ENCODE measurements at places on chromosomes 7 and 10.

DNA sequence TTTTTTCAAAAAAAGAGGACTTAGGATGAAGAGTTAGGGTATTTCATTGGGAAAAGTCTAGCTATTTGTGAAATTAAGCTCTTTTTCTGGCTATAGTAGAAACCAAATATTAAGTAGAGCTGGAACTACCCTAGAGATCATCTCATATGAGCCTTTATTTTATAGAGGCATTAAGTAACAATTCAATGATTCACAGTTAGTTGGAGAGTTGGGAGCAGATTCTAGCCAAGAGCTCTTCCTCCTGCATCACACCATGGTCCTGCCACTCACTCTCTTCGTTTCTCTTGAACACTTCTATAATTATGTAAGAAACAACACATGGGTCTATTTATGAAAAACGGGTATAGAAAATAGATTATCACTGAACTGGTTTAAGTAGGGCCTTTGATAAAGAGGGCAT, 76.1 kb upstream of the ANK3 start:
- no peak for DNase-seq

GRCh38 chr10:72267381-72267780, 6.3 kb upstream of the DDIT4 start:
- DNase-seq, result no peak

DNA sequence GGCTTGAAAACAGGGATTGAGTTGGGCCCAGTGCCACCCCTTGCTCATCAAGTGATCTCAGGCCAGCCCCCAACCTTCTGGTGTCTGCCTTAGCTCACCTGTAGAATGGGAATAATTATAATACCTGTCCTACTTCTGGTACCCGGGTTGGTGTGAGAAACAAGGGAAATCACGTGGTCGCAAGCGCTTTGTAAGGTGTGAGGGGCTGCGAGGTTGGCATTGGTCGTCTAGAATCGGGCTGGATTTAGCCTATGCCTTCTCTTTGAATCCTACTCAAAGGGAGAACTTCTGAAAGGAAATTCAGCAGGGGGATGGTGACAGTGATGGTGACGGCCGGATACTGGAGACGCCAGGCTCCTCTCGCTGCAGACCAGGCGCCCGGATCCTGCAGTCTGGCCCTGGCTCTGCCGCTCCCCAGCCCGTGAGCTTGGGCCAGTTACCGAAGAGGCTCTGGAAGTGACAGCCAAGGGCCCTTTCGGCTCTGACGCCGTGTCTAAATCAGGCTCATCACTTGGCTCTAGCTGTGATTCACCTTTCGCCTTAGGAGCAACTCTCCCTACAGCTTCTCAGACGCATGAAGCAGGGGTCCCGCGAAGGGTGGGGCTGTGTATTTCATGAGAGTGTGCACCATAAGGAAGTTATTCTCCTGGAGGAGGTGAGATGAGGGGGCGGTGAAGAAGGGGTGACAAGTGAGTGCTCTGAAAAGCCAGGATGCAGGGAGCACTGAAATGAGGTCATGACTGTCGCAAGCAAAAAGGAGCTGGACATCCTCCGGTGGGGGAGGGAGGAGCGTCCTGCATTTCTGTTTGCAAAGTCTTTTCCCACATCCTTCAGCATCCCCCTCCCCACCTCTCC, 4.0 kb upstream of the CREB5 start:
- no peak for DNase-seq

GRCh38 chr7:114663502-114663901, 248.9 kb downstream of the FOXP2 start:
- no peak for DNase-seq

GRCh38 chr10:103839519-103839871, 15.9 kb downstream of the SH3PXD2A start:
- DNase-seq, result no peak

GRCh38 chr10:80172896-80173295, 32.4 kb downstream of the ANXA11 start:
- no peak for DNase-seq

- no peak for DNase-seq
Observed at GRCh38 chr10:24695452-24695851, 28.2 kb downstream of the ARHGAP21 start.

- DNase-seq, result no peak
Observed at GRCh38 chr7:12827920-12828319, 140.5 kb downstream of the ARL4A start.

GRCh38 chr10:17470246-17470645, 15.9 kb upstream of the ST8SIA6 start:
- DNase-seq, result no peak

GRCh38 chr7:151251328-151251688, 2.8 kb upstream of the SMARCD3 start:
- DNase-seq, result no peak

- DNase-seq, result no peak
Observed at GRCh38 chr7:50436133-50436806, 13.9 kb downstream of the FIGNL1 start.

- DNase-seq, result no peak
Observed at GRCh38 chr10:110460111-110460809, 37.4 kb upstream of the DUSP5 start.

DNA sequence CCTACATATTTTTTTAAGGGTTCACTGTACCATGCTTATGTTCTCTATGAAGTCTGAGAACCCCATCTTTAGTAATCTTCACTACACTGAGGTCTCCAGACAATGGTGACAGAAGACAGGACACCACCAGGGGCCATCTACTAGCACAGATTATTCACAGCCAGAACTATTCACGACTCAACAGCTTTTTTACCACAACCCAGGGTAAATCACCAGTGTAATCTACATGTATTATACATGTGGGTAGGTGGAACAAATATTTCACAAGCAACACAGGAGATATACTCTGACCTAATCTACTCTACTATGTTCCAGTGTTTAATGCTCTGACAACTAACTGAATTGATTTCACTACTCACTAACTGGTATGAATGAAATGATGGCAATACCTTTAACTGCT, 136.1 kb downstream of the ELMO1 start:
- DNase-seq, result no peak

- no peak for DNase-seq
Observed at GRCh38 chr10:104931612-104932134, 290.6 kb downstream of the SORCS3 start.

DNA sequence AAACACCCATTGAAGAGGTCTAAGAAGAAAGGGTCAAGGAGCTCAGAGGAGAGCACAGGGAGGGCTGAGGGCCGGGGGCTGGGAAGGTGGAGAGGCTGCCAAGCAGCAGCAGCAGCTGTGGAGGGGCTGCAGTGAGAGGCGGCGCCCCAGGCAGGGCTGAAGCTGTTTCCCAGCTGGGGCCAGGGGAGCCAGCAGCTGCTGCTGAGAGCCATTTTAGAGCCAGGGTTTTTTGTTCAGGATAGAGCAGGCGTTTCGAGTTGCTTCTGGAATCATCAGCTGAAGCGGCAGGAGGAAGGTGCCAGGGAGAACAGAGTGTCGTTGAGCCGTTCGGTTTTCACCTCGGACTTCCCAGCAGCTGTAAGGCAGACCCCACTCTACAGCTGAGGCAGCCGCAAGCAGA, 62.7 kb downstream of the LANCL2 start:
- no peak for DNase-seq

DNA sequence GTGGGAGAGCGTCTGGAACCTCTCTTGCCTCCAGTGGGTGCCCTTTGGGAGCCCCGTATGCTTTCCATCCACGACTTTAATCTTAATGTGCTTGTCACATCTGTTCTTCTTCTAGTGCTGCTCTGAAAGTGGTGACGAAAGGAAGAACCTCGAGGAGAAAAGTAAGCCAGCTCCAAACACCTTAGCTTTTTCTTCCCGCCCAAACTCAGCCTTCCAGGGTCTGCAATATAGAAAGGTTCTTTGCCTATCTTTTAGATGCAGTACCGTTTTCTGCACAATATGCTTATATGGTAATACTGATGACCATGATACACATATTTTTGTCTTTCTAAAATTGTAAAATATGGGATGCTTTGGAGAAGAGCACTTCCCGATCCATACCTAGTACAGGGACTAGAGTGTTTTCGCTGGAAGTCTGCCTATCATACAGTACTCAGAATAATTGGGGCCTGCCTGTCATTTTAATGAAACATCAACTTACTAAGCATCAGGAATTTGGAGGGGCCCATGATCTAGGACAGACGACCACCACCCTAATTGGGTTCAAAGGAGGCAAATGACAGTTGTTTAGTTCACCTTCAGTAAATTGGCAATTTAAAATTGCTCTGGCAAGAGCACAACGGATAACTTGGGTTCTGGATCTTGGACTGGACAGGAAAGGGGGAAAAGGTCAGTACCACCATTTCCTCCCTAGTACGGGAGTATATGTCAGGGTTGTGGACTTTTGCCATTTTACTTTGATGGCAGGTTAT, 884 bp downstream of the RINT1 start:
- no peak for DNase-seq

- DNase-seq, result no peak
Observed at GRCh38 chr7:38675494-38676106, 44.4 kb upstream of the AMPH start.

GRCh38 chr10:70119623-70120022, 13.0 kb downstream of the AIFM2 start:
- DNase-seq, result no peak

DNA sequence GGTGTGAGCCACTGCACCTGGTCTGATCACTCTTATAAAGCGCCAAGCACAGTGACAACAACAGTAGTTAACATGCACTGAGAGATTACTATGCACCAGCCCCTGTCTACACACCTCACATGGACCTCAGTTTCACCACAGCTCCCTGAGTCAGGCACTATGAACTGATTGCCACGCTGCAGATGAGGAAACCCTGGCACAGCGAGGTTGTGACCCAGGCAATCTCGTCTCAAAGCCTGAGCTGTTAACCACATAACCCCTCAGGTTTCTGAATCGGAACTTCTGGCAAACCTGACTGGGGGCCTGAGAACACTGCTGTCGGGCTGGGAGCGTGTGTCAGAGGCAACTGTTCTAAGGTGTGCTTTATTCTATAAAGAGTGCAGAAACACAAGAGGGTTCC, 150.8 kb downstream of the RNF216 start:
- peak; percentile 65 for DNase-seq

GRCh38 chr10:18313626-18314025, 173.4 kb downstream of the CACNB2 start:
- DNase-seq, result no peak

- no peak for DNase-seq
Observed at GRCh38 chr10:78774614-78774998, 294.2 kb upstream of the ZMIZ1 start.

- DNase-seq, result no peak
Observed at GRCh38 chr10:127892743-127893142, at the start of gene CLRN3. CLRN3 (minus strand) TSS chr10:127892941; CDS start chr10:127892784, 157 bp downstream.

DNA sequence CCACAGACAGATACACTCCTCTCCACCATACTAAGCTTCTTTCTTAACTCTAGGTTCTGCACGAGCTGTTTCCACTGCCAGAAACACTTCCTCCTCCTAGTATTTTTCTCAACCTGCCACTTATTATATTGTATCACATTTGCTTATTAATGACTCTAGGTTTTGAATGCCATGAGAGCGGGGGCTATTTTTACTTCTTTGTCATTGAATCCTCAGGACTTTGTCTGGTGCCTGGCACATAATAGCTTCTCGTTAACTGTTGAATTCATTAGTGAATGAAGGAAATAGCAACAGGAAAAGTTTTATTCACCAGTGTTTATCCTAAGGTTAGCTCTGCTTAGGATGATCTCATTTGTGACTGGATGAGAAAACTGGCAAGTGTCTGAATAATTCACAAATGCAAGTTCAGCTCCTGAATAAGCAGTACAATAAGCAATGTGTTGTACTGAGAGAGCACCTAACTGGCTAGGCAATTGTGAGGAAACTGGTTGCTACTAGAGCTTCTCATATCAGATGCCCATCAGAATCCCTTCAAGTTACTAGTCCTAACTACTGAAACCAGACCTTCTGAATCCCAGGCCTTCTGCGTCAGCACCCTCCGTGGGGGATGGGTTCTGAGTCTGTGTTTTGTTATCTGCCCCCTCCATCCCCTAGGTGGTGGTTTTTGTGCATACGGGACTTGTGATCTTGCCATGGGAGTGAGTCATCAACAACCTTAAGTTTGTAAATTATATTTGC, 92.7 kb downstream of the LSMEM1 start:
- no peak for DNase-seq

DNA sequence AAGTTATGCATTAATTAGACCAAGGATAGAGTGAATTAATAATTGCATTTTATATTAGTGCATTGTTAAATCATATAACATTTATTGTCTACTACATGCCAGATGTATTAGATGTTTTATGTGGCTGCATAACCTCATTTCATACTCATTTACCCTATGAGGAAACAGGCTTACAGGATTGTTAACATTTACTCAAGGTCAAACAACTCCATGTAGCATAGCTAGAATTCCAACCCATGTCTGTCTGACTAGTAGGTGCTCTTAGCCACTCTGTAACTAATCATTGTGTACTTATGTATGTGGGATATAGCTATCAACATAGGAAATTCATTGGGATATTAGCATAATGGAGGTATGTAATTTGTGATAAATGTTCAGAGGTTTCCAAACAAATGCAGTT, 46.3 kb downstream of the PHYHIPL start:
- DNase-seq, result no peak

- no peak for DNase-seq
Observed at GRCh38 chr7:129160161-129160905, 15.8 kb downstream of the TSPAN33 start.

DNA sequence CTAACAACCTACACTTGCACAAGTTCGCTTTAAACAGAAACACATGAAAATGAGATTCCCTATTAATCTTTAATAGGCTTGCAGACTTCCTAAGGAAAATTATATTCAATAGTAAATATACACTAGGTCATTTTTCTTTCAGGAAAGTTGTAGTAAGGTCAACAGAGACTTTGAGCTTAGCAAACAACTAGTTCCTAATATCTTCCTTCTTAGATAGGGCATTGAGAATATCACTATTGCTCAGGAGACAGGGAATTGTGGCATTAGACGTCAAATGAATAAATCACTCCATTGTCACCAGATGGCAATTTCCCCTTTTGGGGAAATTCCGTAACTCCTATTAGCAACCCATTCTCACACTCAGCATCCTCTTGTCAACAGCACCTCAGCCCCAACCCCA, 164.9 kb downstream of the GFRA1 start:
- no peak for DNase-seq

DNA sequence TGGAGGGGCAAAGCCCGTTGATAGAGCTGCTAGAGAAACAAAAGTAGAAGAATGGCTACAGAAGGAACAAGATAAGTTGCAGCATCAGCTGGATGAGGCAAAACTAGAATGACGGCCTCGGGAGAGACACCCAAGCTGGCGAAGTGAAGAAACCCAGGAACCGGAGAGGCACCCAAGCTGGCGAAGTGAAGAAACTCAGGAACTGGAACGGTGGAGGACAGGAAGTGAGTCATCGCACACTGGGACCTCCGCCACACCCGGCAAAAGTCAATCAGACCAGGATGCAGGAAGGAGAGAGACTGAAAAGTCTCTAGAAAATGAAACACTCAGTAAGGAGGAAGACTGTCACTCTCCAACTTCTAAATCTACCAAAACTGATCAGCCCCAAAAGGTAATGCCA, 133.0 kb upstream of the NEBL start:
- DNase-seq, result no peak

- DNase-seq, result peak; percentile 50
Observed at GRCh38 chr7:63899691-63900393, 98.8 kb upstream of the ZNF722 start.

GRCh38 chr7:157908006-157908782, 571.4 kb downstream of the DNAJB6 start:
- no peak for DNase-seq

- DNase-seq, result no peak
Observed at GRCh38 chr7:72326365-72326764, 85.8 kb downstream of the CALN1 start.

GRCh38 chr7:109449760-109450159, 880.1 kb downstream of the DNAJB9 start:
- no peak for DNase-seq

Data from T-helper 1 cell (primary cell).